Activated CD8-positive, alpha-beta memory T cell treated with anti-CD3 and anti-CD28 coated beads for 24 hours (primary cell): ENCODE measurements at places on chromosomes 5 and 9.

- no peak for DNase-seq
Measured at GRCh38 chr5:123207081-123207537, 118.1 kb downstream of the PRDM6 start.

- no peak for DNase-seq
Measured at GRCh38 chr5:43584166-43584699, 18.7 kb upstream of the NNT start.

DNA sequence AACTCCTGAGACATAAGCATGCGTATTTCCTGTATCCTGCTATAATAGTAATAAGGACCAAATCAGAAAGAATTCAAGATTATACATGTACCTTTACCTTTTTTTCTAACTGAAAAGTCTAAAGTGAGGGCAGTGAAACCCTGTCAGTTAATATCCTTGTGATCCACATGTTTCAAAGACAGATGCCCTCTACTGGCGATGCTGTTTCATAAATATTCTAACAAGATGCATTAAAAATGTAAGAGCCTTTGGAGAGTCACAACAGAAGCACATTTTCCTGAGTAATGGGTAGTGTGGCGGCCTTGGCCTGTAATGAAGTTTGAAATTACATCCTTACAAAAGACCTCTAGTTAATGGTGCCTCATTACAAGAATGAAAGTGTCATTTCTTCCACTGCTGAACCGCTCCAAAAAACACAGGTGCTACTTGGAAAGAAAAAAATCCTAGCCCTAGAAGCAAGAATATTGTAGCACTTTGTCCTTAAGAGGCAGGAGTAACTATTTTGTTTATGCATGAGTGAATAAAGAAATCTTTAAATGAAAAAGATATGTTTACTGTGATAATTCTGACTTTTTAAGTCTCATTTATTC lies 232.6 kb downstream of the EPB41L4A start:
- no peak for DNase-seq

DNA sequence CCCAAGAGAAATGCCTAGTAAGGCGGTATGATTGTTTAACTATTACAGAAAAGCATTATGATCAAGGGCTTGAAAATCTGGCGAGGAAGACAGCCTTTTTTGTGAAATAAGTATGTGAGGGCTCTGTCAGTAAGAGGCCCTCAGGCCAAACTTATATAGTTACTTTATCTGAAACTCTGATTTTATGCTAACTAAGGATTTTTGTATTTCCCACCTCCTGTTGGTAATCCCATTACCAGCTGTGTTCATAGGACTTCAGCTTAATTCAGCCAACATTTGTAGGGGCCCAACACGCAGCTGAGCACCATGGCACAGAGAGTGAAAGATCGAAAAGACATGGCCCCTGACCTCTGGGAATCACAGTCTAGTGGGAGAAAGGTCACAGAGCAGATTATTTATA lies 318.3 kb upstream of the WWC1 start:
- no peak for DNase-seq

- DNase-seq: no peak
Measured at GRCh38 chr9:123049589-123050222, 16.2 kb downstream of the GPR21 start.

GRCh38 chr9:78064075-78064474 lies 32.5 kb upstream of the GNAQ start:
- no peak for DNase-seq

- DNase-seq: no peak
Measured at GRCh38 chr5:83628360-83628759, 92.3 kb downstream of the HAPLN1 start.

GRCh38 chr5:132815454-132815853 lies 2.4 kb downstream of the SOWAHA start:
- DNase-seq: no peak

GRCh38 chr9:110655754-110656641 lies 12.6 kb upstream of the MUSK start:
- no peak for DNase-seq

DNA sequence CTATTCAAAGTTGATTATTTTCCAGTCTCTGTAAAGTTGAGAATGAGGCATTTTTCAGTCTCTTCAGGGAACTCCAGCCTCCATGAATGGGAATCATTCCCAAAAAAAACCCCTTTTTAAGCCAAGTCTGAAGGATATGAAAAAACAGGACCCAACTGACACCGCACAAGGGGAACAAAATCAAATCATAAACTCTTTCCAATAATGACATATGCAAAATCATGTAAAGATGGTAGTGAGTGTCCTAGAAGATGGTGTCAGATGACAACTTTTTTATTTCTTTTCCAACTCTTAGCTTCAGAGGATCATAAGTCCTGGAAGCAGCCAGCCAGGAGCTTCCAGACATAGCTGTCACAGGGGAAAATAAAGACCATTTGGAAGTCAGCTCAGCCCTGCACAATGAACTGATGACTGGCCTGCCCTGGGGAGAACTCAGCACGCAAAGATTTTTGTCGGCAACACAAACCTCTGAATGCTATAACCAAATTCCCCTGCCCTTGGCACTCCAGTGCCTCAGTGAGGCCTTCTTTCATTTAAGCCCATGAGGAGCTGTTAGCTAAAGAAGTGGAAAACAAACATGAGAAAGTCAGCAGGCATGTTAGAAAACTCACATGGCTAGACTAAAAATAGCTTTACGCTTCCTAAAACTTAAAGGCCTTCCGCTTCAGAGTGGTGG lies 85.4 kb downstream of the SLC1A3 start:
- DNase-seq: no peak

GRCh38 chr9:127746959-127747569 lies 12.0 kb upstream of the TOR2A start:
- DNase-seq: no peak

DNA sequence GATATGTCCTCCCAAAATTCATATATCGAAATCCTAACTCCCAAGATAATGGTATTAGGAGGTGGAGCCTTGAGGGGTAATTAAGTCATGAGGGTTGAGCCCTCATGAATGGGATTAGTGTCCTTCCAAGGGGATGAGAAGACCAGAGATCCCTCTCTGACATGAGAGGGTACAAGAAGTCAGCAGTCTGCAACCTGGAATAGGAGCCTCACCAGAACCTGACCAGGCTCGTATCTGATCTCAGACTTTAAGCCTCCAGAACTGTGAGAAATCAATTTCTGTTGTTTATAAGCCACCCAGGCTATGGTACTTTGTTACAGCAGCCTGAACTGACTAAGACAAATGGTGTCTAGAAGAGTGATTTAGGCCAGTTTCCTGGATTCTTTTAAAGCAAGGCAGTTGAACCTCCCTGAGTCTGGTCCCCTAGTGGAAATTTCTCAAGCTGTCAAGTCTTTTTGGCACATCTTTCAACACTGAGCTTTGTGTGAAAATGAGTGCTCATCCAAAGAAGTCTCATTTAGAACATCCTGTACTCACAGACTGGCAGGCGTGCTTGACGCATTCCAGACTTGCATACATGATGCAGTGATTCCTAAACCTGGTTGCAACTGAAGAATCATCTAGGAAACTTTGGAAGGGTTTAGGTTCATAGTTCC lies 254.8 kb upstream of the PPP1R2B start:
- DNase-seq: no peak

GRCh38 chr5:5318426-5319190 lies 103.9 kb upstream of the ICE1 start:
- DNase-seq: no peak

DNA sequence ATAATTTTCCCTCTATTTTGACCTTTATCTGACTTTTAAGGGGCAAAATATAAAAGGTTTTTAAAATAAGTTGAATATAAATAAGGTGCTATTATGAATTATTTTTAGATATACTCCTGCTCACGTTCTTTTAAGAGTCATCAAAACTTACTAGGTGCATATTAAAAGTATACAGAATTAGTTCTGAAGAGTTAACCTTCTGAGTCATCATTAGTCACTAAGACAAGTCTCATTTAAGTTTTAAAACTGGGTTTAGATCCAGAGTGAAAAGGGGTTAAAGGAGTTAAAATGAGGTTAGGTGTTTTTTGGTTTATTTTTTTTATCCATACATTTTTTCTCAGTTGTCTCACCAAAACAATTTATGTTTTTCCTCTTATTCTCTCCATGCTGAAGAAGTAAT lies 41.7 kb downstream of the SMIM15 start:
- no peak for DNase-seq

DNA sequence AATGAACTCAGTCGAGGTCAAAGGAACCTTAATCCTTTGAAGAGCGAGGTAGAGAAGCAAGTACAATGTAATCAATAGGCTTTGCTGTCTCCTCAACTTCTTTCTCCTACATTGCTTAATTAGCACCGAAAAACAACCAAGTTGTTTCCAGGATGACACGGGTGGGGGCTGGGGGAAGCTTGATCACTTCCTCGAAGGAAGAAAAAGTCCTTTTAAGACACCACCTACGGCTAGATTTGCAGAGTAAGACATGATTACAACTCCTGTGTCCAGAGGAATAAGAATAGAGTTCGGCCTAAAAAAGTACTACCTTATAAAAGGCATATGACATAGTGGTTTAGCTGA lies 811 bp upstream of the ARRDC3 start:
- DNase-seq: no peak

DNA sequence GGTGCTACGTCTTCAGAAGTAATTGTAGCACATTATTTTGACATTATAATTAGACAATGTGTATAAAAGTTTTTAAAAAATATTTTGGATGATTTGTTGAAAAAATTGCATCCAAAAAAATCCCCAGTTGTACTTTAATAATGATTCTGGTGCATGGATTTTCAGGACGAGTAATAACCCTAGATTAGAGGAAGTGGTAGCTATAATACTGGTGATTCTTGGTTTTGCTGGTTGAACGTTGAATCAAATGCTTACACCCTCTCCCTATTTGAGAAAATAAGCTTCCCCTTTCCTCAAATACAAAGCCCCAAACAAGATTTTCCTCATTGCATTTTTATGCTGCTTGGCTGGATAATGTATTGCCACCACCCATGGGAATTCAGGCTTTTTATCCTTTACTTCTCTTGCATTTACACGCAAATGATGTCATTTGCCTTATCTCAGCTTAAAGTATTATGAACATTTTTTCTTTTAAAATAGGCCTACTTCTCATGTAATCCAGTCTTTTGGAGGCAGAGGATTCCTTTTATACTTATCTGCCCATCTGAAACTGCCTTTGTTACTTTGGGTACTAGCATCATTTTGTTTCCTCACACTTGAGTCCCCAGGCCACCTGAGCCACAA lies 86.3 kb downstream of the UBE2R2 start:
- no peak for DNase-seq

DNA sequence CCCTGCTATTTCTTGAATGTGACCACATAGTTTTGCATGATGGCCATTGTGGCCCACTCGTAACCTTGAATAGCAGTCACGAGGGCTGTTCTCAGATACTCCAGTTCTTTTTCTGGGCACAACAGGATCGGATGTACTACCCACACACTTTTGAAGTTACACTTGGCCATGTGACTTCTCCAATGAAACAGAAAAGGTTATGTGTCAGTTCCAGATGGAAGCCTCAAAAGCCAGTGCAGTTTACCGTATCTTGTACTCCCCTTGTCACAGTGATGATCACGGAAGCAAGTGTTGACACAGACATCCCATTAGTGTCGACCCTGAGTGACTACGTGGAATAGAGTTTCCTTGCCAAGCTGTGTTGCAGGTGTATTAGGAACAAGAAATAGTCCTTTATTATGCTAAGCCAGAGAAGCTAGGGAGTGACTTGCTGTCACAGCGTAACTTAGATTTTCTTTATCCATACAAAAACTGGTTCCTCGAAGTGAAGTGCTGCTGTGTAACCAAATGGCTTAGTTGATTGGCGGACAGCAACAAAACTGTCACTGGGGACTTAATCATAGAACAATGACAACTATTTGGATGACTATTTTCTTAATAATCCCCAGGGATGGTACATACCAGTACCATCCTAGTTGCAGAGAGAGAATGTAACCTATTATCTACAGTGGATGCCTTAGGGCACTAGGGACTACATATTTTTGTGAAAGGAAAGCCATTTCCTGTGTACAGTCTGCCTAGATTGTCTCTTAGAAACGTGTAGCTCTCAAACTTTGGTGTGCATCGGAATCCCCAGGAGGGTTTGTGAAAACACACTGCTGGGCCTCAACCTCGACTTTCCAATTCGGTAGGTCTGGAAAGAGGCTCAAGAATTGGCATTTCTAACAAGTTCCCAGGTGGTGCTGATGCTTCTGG lies 90.1 kb upstream of the DMRT1 start:
- DNase-seq: no peak

- DNase-seq: no peak
Measured at GRCh38 chr5:79663212-79663611, 26.4 kb upstream of the CMYA5 start.

DNA sequence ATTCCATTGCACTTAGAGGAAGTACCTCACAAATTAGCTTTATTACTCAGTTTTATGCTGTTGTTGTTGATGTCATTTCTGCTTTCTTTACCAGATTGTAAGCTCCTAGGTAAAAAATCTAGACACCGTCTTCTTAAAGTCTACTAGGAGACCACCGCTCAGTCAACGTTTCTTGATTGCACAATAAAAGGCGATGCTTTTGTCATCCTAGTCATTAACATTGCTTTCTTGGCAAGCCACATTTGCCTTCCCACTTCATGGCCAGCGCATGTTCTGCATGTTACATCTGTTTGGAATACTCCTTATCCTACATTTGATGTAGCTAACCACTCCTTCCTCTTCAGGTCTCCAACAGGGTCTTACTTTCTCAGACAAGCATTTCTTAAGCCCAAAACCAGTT lies 464.0 kb upstream of the TUSC1 start:
- DNase-seq: no peak
